ENCODE measurements at places on chromosomes 12 and 14.
A peak's percentile ranks its signal among the peaks of the same experiment; 100 is the strongest.

GRCh38 chr14:37810094-37810801 lies 214.8 kb downstream of the TTC6 start:
- DNase-seq: no peak

GRCh38 chr14:59520224-59520623 lies 35.9 kb downstream of the JKAMP start:
- no peak for DNase-seq

DNA sequence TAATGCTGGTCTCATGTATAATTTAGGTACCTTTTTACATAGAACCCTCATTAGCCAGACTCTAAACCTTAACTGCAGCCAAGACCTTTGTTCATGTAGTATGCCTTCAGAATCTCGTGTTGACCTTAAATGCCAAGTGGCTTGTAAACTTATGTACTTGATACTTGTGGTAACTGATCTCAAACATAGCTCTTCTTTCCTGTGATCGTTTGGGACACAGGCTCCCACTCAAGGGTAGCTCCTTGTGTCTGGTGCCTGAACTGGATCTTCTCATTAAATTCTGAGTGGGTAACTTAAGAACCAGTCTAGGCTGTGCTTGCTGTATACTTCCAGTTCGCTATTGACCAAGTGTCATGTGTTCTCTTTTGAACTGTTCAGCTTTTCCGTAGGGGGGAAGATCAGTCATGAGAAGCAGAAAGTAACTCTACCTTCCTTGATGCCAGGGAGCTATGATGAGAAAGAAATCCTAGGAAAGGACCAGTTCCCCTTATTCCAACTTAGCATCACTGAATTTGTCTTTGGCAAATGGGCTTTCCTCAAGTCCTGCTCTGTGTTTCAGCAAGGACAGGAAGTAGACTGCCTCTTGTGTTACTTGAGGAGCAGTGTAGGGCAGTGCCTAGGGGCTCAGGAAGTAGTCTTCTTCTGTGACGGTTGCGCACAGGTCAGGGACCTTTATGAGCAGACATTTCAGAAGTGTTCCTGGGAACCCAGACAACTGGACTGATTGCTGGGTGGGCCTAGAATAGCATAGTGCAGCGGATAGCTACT lies 2.5 kb downstream of the LGALS3 start:
- peak; percentile 61 for DNase-seq

- DNase-seq: no peak
Observed at GRCh38 chr14:97846156-97846555, 1049.0 kb downstream of the VRK1 start.

- DNase-seq: no peak
Observed at GRCh38 chr14:53570411-53571387, 385.9 kb downstream of the BMP4 start.

DNA sequence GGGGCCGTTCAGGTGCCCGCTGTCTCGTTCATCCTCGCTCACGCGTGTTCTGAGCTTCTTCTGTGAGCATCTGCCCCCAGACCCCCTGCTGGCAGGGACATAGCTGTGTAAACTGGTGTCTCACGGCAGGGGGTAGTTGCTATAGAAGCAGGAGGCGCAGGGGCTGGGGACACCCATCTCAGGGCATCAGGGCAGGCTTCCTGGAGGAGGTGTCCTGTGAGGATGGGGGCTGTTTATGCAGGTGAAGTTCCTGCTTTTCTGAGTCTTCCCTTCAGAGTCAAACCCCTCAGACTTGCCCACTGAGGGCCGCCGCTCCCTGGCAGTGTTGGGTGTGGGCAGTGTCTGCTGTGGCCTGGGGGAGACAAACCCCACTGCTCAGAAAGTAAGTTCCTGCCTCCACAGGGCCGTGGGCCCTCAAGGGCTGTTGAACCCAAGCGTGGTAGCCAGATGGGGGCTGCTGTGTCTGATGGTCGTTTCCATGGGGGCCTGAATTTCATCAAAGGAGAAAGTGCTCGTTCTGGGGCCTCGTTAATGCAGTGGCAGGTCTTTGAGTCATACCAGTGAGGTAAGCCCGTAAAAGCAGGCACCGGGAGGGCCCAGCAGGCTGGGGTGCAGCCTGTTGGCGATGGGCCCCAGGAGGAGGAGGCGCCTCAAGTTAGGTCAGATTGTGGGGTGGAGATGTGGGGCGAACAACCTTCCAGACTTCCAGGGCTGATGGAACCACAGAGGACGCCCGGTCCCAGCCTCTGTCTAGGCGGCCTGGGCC lies 23.4 kb downstream of the KIF26A start:
- no peak for DNase-seq

- DNase-seq: no peak
Observed at GRCh38 chr14:56979936-56980335, 169.7 kb upstream of the OTX2 start.
